DND-41 (cell line): ENCODE measurements at places on chromosomes 1 and 21.

- DNase-seq: no peak
- no peak overlapping the region for H3K4me3 ChIP-seq
- no peak overlapping the region for H3K27ac ChIP-seq
- peaks cover 13% of the 10 kb centered on the region for H3K4me1 ChIP-seq
Measured at GRCh38 chr21:25813917-25814316, 79.1 kb downstream of the GABPA start.

DNA sequence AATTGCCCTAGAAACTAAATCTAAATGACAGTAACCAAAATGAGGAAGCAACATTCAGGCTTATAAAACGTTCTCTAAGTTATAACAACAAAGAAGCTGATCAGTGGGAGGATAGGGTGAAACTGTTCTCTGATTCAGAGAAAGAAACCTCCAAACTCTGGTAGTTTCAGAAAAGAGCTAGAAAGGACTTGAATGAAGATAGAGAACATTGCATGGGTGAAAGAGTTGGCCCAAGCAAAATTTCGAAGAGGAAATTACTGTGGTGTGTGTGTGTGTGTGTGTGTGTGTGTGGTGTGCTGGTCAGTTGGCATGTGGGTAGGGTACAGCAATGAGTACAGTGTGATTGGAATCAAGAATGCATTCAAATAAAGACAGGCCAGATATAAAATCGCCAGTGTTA, 16.5 kb upstream of the SPAG17 start:
- H3K4me1 ChIP-seq: no peaks in the 10 kb centered on the region
- H3K36me3 ChIP-seq: no peaks in the 10 kb centered on the region
- no peak overlapping the region for H3K4me3 ChIP-seq
- H3K27ac ChIP-seq: no peak overlapping the region
- peaks cover 3% of the 10 kb centered on the region for H3K27me3 ChIP-seq

DNA sequence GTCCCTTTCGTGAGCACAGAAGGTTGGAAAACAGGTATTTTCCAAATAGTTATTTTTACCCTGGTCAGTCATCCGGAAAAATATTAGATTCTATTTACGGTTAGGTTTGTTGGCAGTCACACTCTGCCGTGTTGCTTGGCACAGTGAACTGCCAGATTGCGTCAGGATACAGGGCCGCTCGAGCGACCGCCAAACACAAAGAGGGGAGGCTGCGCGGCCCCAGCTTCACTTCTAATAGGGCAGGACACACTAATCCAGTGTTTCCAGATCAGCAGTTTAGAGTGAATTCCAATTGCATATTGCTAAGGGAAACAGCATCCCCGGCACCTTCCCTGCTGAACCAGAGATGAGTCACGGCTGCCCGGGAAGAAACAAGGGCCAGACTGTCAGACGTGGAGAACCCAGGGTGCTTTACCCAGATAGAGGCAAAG, 22.9 kb downstream of the UMODL1 start:
- no peak overlapping the region for H3K4me3 ChIP-seq
- peaks cover 10% of the 10 kb centered on the region for H3K4me1 ChIP-seq
- H3K36me3 ChIP-seq: no peaks in the 10 kb centered on the region

GRCh38 chr1:113793878-113794834, 18.1 kb downstream of the RSBN1 start:
- no peak for DNase-seq
- H3K4me1 ChIP-seq: peaks cover 6% of the 10 kb centered on the region; the same call in 1 of the 2 replicates
- H3K27me3 ChIP-seq: no peaks in the 10 kb centered on the region
- H3K27ac ChIP-seq: no peak overlapping the region
- H3K36me3 ChIP-seq: peaks cover 74% of the 10 kb centered on the region
- no peak overlapping the region for H3K4me3 ChIP-seq

DNA sequence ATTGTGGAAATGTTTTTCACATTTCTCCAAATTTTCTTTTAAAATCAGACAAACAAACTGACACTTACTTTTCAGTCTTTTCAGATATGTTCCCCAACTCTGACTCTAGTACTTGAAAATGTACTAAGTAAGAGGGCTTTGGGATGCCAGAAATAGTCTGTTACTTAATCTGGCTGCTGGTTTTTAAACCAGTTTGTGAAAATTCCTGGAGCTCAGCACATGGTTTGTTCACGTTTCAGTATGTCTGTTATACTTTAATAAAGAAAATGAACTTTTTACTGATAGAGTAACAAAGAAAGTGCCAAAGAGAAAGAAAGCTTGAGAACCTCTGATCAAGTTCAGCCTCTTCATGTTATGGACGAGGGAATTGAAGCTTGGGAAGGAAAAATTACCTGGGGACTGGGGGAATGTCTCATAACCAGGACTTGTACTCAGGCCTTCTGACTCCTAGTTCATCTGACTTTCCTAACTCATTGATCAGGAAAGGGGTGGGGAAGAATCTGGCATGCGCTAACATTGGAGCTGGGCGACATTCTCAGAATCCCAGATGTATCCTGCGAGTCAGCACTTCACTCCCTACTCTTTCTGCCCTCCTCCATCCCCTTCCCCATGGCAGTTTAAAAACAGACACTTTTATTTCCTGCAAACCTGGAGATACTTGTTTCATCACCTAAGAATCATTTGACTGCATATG, 30.8 kb upstream of the DNAJC6 start:
- no peaks in the 10 kb centered on the region for H3K4me1 ChIP-seq
- H3K27me3 ChIP-seq: no peaks in the 10 kb centered on the region
- DNase-seq: no peak
- no peak overlapping the region for H3K4me3 ChIP-seq
- H3K27ac ChIP-seq: no peak overlapping the region
